ENCODE measurements at places on chromosomes 4 and X.

DNA sequence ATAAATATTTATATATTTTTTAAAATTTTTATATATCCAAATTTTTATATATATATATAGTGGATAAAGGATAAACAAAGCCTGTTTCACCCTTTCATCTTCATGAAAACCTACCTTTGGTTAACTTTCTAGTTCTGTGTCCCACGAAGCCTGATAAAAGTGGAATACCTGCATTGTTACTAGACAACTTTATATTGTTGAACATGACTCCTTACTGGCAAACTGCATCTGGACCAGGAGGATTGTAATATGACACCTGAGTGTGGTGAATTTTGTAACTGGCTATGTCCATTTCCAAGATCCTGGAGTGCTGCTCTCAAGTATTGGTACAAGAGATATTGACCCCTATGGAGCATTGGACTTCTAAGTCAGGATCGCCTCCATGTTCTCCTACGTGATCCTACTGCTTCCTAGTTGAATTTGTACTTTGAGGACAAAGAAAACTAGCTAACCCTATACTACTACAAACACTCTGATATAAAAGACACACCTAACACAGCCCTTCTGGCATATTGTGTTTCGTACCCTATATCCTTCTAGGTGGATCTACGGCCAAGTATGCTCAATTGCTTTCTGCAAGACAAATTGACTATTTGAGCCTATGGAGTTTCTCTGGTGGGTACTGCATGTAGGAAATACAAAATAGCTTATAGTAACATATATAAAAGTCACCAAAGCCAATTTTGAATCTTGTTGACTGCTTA, 61.3 kb upstream of the PRRG1 start:
- no peak for DNase-seq

DNA sequence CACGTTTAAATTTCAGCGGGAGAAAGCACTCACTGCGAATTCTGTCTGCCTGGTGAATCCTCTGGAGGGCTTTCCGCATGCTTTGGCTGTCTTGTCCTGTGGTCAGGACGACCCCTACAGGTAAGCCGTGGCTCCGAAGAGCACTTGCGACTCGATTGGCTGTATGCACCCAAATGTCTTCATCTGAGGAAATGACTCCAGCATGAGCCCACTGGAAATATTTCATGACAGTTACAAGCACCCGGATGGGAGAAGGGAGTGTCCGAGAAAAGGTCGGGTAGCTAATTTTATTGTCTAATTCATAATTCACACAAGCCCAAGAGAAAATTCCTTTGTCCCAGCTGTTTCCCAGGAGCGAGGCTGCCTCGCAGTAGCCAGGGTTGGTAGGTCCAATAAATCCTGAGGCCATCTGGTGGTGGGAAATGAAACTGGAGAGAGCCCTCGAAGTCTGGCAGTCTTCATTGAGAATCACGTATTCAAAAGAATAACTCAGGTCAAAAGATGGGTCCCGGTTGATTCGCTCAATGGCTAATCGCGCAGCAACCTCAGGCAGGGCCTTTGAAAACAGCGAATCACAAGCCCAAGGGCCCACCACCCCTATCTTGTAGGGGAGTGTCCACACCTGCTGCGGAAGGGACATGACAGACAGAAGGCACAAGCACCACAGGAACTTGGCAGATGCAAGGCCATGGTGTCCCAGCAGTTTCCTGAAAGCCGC, 6.6 kb downstream of the GUCY2F start:
- DNase-seq, result no peak

GRCh38 chrX:120697053-120697452, 67.2 kb upstream of the C1GALT1C1 start:
- no peak for DNase-seq

GRCh38 chrX:100478714-100479306, 68.7 kb upstream of the PCDH19 start:
- DNase-seq, result no peak

DNA sequence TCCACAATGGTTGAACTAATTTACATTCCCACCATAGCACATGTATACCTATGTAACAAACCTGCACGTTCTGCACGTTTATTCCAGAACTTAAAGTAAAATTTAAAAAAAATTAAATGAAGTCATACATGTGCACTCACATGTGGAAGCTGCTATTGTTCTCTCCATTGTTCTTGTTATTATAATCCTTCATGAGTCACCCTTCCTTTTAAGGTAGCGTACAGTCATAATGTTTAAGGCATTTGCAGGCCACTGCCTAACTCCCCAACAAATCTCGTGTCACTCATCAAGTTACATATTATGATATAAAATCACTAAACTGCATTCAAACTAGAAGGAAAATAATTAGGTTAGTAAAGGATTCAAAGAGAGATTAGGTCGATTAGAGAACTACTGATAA, 63.6 kb downstream of the SLC7A11 start:
- no peak for DNase-seq

All from CD4-positive, alpha-beta T cell (primary cell).